Renal cortical epithelial cell (primary cell): ENCODE measurements at places on chromosomes 11 and 22.
A peak's percentile ranks its signal among the peaks of the same experiment; 100 is the strongest.

- DNase-seq, result no peak
Observed at GRCh38 chr11:63917692-63918506, 935 bp upstream of the RCOR2 start.

- DNase-seq, result no peak
Observed at GRCh38 chr11:92625894-92626293, 343.6 kb upstream of the MTNR1B start.

DNA sequence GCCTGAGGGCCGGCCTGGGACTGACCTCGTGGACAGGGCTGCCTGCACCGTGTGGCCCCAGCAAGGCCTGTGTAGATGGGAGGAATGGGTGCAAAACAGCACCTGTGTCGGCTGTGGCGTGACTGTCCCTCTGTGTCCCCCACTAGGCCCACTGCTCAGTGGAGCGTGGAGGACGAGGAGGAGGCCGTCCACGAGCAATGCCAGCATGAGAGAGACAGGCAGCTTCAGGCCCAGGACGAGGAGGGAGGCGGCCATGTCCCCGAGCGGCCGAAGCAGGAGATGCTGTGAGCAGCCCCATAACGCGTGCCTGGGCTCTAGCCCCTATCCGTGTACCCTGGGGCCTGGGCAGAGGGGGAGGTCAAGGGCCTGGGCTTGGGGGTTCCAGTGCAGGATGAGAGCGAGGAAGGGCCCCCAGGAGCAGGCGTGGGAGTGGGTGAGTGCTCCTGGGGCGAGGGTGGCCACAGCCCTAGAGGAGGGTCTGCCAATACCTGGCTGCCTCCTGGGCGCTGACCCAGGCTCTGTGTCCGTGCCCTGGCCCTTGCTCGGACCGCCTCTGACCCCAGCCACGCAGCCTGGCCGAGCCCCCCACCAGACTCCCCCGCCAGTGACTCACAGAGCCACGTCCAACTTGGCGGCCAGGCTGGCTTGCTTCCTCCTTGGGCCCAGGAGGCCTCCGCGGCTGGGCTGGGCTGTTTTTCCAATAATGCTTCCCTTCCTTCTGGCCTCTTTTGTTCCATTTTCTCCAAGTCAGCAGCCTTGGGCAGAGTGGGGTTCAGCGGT, 11.6 kb downstream of the PRR33 start:
- no peak for DNase-seq

GRCh38 chr11:120712014-120712413, 200.5 kb downstream of the GRIK4 start:
- DNase-seq, result no peak

- no peak for DNase-seq
Observed at GRCh38 chr11:2887515-2888195, 2.1 kb upstream of the CDKN1C start.

DNA sequence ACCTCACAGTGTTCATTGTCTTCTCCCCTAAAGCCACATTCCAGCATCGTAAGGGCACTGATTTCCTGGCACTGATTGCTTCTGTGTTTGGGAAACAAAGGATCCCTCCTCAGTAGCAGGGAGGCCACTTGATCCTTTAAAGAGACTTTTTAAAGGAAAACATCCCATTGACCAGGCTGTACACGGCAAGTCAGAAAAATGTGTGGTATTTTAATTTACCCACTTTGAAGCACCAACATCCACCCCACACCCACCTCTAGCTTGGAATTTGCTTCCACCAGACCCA, 364.9 kb downstream of the SHANK2 start:
- no peak for DNase-seq

- DNase-seq, result peak; percentile 1
Observed at GRCh38 chr22:19779685-19780268, 19.2 kb downstream of the TBX1 start.

DNA sequence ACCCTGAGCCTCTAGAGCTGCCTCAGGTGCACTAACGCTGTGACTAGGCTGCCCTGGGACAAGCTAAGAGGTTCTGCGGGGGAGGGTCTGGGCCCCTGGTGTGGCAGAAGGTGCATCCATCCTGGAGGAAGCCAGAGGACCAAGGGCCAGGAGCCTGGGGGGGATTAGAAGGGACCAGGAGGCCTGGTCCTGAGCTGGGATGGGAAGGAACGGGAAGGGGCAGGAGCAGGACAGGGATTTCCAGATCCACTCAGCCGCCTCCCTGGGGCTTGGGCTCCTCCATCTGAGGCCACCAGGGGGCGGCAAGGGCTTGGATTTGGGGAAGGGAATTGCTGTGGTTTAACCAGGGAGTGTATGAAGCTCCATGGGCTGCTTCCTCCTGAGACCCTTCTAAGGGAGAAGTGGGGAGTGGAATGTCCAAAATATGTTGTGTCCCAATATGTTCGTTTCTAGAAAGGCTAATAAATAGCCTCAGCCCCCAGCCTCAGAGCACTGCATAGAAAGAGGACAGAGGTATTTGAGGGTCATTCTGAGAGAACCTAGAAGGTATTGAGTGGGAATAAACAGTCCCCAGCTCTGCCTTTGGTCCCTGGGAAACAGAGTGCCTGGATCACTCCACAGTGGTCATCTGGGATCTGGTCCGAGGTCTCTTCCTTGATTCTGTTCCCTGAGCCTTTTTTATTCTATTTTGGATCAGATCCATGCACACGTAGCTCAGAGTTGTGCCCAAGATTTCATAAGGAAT, 17.4 kb upstream of the PRAME start:
- peak; percentile 27 for DNase-seq

- peak; percentile 76 for DNase-seq
Observed at GRCh38 chr11:112113539-112114457, 27.1 kb downstream of the SDHD start.

DNA sequence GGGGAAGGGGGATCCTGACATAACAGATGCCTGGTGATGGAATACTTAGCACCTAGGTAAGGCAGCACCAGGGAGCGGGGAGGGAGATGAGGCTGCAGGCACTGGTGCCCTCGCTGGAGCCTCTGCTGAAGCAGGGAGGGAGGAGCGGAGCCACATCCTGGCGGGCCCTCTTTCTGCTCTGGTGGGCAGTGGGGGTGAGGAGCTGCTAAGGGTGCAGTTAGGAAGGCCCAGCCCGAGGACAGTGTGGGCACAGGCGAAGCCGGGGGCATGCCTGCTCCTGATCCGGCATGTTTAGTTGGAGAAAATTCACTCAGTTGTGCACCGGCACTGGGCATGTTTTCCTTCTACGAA, 83.9 kb downstream of the MED15 start:
- DNase-seq, result no peak

DNA sequence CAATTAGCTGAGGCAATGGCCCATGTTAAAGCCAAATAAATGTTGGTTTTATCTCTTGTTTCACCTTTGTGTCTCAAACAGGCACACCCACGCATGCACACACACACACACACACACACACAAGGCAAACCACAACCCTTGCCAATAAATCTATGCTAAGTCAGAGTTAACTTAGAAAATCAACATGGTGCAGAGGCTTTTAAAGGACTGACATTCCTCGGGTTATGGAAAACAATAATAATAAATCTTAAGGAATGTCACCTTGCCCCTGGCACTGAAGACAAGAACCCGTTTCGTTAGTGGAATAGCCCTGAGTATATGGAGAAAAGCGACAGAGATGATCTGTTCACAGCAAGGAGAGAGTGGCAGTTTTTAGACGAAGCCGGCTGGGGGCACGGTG, 326.3 kb downstream of the NTM start:
- no peak for DNase-seq

- DNase-seq, result no peak
Observed at GRCh38 chr11:124950601-124951330, 3.2 kb upstream of the CCDC15 start.

DNA sequence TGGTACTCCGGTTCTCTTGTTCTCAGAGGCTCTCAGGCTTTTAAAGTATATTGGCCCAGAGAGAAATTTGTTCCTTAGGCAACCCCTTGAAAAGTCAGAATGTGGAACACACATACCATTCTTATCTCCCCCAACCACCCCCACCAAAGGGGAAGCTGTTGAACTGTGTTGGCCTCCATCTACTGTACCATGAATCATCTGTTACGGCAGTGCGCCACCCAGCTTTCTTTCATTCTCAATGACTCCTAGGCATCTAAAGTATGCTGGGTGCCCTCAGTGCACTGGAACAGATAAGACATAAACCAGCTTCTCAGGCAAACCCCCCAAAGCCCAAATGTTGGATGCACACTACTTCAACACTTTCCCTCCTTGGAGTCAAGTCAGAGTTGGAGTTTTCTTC, 696.2 kb upstream of the TENM4 start:
- DNase-seq, result peak; percentile 69

GRCh38 chr11:33325451-33325850, 68.3 kb downstream of the HIPK3 start:
- no peak for DNase-seq

- no peak for DNase-seq
Observed at GRCh38 chr11:11290354-11290753, 62.7 kb downstream of the CSNK2A3 start.

- no peak for DNase-seq
Observed at GRCh38 chr11:70071996-70072395, 6.1 kb upstream of the ANO1 start.

GRCh38 chr22:46676881-46677280, 56.7 kb downstream of the GRAMD4 start:
- no peak for DNase-seq

- DNase-seq, result peak; percentile 75
Observed at GRCh38 chr11:72072348-72072747, 8.0 kb downstream of the NUMA1 start.

- no peak for DNase-seq
Observed at GRCh38 chr22:48222742-48223487, 1460.5 kb downstream of the TBC1D22A start.

GRCh38 chr11:106668147-106668546, 350.1 kb downstream of the GUCY1A2 start:
- no peak for DNase-seq

DNA sequence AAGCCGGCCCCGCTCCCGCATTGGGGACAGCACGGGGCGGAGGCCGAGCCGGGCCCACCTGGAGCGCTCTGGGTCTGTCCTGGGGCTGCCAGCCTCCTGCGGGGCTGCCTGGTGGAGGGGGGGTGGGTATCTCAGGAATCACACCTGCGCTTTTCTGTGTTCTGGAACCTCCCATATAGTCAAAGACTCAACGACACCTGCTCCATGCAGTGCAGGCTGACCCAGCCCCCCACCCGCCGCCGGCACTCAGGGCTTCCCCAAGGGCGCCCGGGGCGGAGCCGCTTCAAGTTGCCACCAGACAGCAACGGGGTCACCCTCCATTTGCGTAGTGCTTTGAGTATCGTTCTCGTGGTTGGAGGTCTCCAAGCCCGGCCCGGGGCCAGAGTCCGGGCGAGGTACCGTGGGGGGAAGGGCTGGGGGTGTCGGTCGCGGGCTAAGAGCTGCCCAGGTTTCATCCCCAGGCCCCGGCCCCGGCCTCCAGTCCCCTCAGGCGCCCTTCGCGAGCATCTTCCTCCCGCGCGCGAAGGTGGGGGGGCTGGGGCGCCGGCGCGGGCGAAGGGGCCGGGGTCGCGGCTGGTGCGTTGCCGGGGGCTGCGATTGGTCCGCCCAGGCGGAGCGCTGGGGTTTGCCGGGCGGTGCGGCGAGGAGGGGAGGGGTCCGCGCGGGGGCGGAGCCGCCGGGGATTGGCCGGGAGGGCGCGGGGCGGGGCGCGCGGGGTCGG, 6.6 kb downstream of the TSPAN4 start:
- no peak for DNase-seq

DNA sequence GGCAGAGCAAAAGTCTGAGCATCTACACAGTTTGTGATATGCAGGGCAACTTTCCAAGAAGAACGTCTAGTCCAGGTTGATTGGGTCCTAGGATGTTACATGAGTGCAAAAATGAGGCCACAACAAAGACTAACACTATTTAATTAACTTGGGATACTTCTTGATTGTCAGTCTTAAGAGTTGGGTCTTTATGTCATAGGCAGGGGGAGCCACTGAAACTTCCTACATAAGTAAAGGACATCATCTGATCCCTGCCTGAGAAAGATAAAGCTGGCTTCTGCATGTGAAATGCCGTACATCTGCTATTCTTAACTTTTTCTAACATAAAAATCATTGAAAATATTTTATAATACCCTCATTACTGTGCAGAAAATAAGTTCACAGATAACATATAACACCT, 525.5 kb downstream of the NTM start:
- DNase-seq, result no peak

DNA sequence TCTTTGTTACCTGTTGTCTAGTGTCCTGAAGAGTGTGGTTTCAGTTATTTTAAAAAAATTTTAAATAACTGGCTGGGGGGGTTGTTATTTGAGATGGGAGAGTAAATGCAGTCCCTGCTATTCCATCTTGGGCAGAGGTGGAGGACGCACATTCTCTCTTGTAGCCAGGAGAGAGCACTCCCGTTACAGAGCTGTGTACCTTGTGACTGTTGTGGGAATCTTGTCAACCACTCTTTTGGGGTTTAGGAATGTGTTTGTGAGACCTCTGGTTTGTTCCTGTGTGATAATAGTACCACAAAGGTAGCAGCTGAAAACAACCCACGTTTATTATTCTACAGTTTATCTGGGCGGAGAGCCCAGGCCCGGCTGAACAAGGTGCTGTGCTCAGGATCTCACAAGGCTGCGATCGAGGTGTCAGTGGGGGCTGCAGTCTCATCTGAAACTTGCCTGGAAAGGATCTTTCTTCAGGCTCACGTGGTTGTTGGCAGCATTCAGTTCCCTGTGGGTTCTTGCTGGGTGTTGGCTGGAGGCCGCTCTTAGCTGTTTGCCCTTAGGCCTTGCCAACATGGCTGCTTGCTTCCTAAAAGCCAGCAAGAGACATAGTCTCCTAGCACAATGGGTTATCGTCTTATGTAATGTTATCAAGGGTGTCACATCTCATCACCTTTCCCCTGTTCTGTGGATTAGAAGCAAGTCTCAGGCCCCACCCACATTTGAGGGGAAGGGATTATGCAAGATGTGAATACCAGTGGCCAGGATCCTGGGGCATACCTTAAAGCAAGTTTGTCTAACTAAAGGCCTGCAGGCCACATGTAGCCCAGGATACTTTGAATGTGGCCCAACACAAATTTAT, 20.6 kb downstream of the IGHMBP2 start:
- DNase-seq, result no peak

- DNase-seq, result peak; percentile 53
Observed at GRCh38 chr22:31192513-31192912, 19.6 kb upstream of the LIMK2 start.

- DNase-seq, result peak; percentile 47
Observed at GRCh38 chr11:36150986-36151385, 138.2 kb downstream of the COMMD9 start.

GRCh38 chr11:10541561-10541930, 559 bp upstream of the RNF141 start:
- DNase-seq, result no peak

DNA sequence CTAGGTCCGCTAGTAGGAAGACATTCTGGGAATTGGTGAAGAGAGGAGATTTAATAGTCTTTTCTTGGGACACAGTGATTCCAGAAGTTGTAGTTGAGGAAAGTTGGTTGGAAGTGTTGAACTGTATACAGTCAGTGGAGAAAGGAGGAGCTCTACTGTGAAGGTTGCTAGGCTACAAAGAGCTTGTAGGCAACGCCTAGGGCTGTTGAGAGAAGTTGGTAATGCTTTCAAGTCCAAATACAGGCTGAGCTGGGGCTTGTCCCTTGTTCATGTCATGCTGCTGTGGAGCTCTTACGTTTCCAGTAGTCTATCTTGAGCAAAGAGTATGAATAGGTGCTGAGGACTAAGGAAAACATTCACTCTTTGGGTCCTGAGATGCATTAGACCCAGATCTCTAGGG, 1.1 kb downstream of the TBCEL start:
- DNase-seq, result peak; percentile 51

GRCh38 chr11:12840871-12841660, 166.8 kb downstream of the TEAD1 start:
- peak; percentile 49 for DNase-seq

- no peak for DNase-seq
Observed at GRCh38 chr11:29682856-29683255, 334.0 kb downstream of the KCNA4 start.

GRCh38 chr11:2436013-2436520, 8.2 kb downstream of the TRPM5 start:
- DNase-seq, result no peak

- no peak for DNase-seq
Observed at GRCh38 chr11:110187731-110188130, 94.5 kb downstream of the ZC3H12C start.
